AG04450 (cell line): ENCODE measurements at places on chromosomes 12 and 14. TPM values are rescaled to one million over a fixed set of nuclear protein-coding genes. Genes with fewer than 3 reads are reported as not detected.
A peak's percentile ranks its signal among the peaks of the same experiment; 100 is the strongest.

DNA sequence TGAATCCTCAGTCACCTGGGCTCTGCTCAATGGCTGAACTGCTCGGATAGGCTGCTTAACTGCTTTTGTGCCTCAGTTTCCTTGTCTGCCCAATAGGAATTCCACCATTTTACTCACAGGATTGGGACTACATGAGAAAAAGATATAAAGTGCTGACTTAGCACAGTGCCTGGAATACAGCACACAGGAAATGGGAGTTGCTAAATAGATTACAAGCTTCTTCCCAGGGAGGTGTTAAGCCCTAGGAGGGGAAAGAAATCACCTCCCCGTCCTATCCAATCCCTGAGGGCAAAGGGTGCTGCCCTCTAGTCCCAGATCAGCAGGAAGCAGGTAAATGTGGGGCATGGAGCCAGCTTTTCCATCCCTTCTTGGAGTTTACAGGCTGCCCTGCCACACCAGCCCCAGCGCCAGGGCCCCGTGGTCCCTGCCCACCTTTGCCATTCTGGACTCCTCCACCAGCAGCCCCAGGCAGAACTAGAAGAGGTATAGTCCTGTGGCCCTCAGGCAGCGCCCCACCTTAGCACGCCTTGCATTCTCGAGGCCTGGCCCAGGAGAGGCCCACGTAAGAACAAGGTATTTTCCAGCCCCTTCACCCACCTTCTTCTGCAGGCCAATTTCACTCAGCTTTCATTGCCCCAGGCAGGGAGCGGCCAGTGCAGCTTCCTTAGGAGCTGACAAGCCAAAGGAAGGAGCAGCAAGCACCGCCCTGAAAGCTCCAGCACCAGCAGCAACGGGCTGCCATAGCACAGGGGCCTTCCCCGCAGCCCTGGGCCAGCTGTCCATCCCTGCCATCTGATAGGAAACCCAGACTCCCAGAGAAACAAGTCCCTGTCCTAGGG is 28.8 kb upstream of the RPLP0 start:
- DNase-seq = no peak

DNA sequence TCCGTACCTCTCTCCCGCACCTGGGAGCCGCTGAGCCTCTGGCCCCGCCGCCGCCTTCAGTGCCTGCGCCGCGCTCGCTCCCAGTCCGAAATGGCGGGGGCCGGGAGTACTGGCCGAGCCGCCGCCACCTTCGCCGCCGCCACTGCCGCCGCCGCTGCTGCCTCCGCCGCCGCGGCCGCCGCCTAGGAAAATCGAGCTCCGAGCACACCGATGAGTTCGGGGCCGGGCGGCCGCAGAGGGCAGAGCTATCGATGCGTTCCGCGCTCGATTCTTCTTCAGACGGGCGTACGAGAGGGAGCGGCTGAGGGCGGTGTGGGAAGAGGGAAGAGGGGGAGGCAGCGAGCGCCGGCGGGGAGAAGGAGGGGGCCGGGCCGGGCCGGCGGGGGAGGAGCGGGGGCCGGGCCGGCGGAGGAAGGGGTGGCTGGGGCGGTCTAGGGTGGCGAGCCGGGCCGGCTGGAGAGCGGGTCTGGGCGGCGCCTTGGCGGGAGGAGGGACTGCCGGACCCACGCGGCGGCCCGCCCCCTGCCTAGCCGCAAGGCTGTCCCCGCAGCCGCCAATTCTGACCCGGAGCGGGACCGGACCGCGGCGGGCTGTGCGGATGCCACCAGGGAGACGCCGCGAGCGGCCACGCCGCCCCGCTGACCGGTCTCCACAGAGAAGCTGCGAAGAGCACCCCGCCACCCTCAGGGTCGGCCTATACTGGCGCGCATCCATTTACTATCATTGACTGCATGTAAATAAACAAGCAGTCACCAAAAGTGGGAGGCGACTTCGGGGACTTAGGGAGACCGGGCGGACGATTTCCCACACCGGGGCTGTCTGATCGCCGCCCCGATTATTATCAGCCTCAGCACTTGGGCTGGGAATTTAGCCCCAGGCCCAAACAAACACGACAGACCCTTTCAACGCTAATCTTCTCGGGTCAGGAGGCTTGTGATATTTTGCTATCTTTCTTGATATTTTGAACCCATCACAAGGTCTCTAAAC is at the start of gene KRAS:
KRAS (minus strand) TSS at position 186 of the 987 bp plus-strand sequence.
- DNase-seq = peak; percentile 95

The RASSF3 gene
- 46.7 and 49.8 TPM in 2 replicates for polyA plus RNA-seq

The MYO1H gene
- polyA plus RNA-seq = not detected in 2 replicates

- DNase-seq = no peak
Observed at GRCh38 chr12:131617179-131617578, 93.7 kb upstream of the SFSWAP start.

DNA sequence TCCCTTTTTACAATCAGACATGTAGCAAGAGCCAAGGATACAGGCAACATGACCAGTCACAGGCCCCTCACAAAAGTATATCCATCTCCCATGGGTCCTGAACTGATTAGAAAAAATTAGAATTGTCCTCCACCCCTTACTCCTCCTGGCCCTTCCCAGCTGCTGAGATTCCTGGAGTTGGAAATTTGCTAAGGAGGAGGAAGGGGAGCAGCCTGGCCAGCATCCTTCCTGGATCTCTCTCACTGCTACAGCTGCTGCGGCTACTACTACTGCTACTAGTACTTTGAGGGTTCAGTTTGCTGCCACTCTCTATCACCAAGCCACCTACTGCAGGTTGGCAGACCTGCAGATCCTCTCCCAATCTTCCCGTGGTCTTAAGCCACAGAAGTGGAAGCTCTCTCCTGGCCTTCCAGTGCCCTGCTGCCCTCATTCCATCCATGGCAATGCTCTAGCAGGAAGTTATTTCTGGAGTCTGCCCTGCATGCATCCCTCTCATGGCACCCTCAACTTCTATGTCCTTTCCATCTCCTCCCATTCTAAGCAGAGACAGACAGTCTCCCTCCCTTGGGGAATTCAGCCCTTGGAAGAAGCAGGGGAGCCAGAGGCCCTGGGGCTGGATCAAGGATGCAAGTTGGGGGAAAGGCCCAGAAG is 1.0 kb downstream of the ITGA7 start:
- DNase-seq = no peak

DNA sequence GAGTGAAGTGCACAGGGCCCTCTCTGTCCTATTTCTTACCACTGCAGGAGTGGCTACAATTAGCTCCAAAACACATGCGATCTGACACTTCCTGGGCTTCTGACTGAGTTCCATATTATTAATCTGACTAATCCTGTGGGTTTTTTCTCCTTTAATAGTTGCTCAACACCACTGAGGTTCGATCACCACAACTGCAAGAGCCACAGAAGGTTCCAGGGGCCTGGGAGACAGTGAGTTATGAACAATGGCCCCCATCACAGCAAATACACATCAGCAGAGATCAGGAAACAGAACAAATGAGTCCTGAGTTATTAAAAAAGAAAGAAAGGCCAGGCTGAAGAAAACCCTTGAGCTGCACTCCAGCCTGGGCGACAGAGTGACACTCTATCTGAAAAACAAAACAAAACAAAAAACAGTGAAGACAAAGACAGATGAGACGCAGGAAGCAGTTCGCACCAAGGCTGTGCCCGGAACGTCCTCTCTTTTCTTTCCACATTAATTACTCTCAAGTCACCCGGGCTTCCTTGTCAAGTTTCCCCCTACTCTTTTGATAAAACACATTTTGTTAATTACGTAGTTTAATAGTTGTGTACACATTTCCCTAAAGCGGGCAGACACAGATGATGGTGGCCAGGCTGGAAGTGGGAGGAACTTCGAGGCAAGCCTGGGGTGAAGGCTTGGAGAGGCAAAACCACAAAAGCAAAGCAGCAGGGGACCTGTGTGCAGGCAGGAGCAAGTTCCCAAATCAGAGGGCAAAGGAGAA is 42.7 kb downstream of the CDC42BPB start:
- DNase-seq = no peak

GRCh38 chr12:120759591-120760348 is 34.1 kb downstream of the ACADS start:
- DNase-seq = no peak

The DPPA3 gene
- polyA plus RNA-seq = not detected in 2 replicates

DNA sequence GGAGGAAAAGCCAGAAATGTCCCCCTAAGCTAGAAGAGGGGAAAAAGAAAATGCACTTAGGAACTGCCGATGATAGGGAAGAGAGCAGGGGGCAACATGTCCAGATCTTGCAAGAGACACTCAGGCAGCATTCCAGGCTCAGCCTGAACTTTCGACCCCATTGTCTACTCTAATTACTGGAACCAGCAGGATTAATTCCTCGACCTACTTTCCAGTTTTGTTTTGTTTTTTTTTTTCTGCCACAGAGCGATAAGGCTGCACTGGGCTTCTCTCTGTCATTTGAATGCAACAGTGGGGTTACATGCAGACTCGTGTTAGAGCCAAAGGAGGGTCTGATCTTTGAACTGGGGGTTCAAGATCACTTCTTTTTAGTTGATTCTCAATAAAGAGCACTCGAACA is 68.7 kb upstream of the MED13L start:
- DNase-seq = no peak

GRCh38 chr12:97482143-97482693 is 19.6 kb downstream of the RMST start:
- DNase-seq = no peak

- DNase-seq = no peak
Observed at GRCh38 chr12:52004042-52004648, 2.6 kb upstream of the TAMALIN start.

- no peak for DNase-seq
Observed at GRCh38 chr12:79591988-79592387, 98.8 kb downstream of the PAWR start.

DNA sequence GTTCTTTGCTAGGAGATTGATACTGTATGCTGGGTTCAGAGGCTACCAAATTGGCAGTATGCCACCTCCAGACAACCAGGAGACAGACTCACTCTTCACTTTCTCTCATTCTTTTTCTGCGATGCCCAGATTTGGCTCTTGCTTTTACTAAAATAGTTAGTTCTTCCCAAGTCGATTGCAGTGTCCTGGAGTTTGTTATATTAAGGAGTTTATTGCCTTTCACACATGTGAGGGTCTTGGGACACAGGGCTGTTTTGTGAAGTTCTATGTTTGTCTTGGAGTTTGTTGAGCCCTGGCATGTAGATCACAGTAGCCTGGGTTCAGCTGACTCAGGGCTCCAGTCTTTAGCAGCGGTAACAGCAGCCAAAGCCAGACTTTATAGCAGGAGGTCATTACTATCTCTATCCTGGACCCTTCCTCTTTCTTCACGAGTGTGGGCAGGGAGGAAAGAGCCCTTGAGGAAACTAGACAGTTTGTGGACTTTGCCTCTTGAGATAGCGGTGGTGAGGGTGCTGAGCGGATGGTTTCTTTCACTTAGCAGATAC is 1.6 kb downstream of the MLEC start:
- DNase-seq = no peak

GRCh38 chr14:92997343-92998061 is 74.6 kb downstream of the CHGA start:
- no peak for DNase-seq

DNA sequence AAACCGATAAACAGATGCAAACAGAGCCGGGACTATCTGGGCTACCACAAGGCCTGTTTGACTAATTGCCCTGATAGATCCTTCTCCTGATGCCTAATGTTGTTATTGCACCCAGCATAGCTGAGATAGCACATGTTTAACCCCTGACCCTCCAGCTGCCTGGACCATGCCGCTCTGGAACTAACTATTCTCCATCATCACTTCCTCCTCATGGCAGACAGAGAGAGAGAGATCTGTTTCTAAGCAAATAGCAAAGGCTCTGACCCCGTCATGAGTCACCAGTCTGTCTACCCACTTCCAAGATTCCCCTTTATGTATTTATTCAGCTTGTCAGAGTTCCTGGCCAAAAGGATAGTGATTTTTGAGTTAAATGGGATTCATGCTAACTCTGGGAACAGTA is 58.2 kb upstream of the FLRT2 start:
- peak; percentile 70 for DNase-seq

DNA sequence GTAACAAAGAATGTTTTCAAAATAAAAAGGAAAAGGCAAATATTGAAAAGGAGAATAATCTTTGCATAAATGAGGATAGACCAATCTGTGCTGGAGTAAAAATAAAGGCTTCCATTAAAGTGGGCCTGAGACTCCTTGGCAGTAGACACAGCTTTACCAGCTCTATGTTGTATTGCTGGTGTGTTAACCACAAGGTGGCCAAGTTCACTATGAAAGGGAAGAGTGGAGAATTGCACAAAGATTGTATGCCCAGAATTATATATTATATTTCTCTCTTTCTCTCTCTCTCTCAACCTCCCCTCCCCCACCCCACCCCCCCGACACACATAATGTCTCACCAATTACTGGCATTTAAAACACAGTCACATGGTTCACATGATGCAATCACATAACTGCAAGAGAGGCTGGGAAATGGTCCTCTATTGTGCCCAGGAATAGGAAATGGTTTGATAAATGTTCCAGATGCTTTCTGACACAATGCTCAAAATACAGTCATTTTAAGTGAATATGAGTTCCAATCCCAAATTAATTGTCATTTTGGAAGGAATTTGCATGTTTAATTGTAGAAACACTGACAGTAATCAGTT is 222.6 kb upstream of the SYT1 start:
- DNase-seq = no peak

DNA sequence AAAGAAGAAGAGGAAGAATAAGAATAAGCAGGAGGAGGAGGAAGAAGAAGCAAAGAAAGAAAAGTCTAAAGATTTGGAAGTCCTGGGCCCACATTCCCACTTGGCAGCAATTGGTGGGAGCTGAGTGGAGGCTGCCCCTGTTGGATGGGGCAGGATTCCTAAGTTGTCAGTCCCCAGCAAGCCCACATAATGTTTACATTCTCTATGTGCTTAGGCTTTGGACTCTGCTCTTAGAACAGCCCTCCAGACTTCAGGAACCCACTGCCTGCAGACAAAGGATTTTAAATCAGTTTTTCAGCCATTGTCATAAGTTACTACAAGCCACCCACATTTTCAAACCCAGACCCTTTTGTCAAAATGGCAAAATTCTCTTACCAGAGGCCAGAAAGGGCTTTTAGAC is 92.0 kb downstream of the OTX2 start:
- DNase-seq = no peak

- DNase-seq = no peak
Observed at GRCh38 chr14:100536121-100536510, 51.1 kb downstream of the BEGAIN start.

GRCh38 chr12:26101350-26101734 is 23.5 kb downstream of the BHLHE41 start:
- DNase-seq = no peak

The RASSF8 gene
- polyA plus RNA-seq = 22.0 and 25.5 TPM in 2 replicates

DNA sequence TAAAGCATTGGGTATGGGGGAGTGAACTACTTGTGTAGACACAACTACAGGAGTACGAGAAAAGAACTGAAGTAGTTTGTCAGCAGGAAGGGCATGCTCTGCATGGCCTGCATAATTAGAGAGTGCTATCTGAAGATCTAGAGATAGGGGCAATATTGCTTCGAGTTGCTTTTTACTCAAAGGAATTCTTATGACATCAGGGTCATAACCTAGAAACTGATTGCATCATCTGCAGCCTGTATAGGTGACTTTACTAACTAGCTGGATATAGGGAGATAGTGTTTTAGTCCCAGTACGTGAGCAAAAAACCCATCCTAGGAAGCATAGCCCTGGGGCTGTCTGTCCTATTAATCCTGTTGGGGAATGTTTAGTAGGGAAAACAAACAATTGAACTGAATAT is 39.8 kb downstream of the TMTC3 start:
- DNase-seq = no peak

- no peak for DNase-seq
Observed at GRCh38 chr12:69417741-69418167, 52.4 kb upstream of the FRS2 start.

- no peak for DNase-seq
Observed at GRCh38 chr12:42277396-42278127, 39.5 kb upstream of the YAF2 start.
